Fibroblast of pulmonary artery (primary cell): ENCODE measurements at places on chromosomes 12 and 14.

DNA sequence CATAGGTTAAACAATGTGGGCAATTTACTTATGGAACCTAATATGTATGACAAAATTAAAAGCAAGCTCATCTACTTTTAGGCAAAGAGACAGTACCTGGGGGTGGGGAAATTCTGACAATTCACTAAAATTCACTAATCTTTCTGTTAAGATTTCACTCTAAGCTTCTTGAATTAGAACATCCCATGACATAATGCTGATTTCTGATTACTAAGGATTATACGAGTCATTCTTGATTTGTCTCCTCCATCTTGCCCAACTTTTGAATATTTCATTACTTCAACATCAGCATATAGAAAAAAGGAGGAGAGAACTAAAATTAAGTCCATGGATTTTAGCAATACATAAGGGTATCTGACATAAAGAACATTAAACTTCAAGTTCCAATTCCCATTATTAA, 2.4 kb downstream of the CEP83 start:
- no peak for DNase-seq

- DNase-seq: no peak
Measured at GRCh38 chr14:23404331-23404900, 3.7 kb downstream of the MYH6 start.

GRCh38 chr12:50051101-50051806, 6.1 kb upstream of the ASIC1 start:
- no peak for DNase-seq

DNA sequence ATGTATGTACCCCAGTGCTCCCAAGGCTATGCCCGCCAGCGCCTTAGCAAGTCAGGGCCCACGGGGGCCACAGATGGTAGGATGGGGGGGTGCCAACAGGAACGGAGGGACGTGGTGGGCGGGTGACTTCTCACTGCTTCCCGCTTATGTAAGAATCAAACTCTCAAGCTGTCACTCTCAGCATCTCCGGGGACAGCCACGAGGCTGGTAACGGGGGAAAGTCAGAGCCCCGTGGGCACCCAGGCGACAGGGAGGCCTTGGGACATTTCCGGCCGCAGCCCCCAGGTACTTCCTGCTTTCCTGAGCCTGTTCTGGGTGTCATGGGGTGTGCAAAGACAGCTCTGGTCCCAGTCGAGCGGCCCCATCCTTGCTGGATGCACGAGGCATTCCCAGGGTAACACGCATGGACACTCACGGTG, 59.3 kb downstream of the TESC start:
- no peak for DNase-seq

DNA sequence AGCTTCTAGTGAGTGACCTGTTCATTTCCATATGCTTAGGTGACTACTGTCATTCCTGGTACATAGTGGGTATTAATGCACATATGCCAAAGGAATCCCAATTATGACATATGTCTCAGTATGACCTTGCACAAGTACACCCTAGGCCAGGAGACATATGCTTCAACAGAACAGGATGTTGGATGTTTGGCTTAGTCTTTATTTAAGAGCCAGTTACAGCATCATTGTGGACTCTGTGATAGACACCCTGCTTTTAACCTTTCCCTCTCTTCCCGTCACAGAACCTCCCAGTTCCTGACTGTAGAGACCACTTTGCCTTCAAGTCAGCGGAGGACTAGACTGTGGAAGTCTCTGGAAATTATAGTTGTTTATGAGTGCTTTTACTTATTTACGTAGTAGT, 72.9 kb downstream of the DAAM1 start:
- no peak for DNase-seq

- DNase-seq: no peak
Measured at GRCh38 chr12:123982269-123982668, 9.3 kb downstream of the ZNF664 start.

GRCh38 chr12:62575036-62575435, 108.4 kb downstream of the MON2 start:
- DNase-seq: no peak

- no peak for DNase-seq
Measured at GRCh38 chr14:102833341-102833740, 56.1 kb downstream of the TRAF3 start.

GRCh38 chr12:93524386-93525133, 47.9 kb upstream of the SOCS2 start:
- DNase-seq: no peak

DNA sequence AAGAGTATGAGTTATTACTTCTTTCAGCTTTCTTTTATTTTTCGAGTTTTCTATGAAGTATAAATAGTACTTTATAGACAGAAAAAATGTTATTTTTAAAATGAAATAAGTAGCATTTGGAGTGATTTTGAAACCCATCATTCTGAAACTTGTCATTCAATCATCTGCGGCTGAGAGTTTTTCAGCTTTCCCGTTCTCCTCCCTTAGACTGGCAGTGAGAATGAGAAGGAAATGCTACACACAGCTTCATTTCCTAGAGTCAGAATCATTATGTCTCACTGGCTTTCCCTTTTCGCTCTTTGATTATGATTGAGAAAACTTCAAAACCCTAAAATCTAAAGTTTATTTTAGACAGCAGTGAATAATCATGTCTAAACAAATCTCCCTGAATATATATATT, 33.7 kb upstream of the GNPNAT1 start:
- no peak for DNase-seq

DNA sequence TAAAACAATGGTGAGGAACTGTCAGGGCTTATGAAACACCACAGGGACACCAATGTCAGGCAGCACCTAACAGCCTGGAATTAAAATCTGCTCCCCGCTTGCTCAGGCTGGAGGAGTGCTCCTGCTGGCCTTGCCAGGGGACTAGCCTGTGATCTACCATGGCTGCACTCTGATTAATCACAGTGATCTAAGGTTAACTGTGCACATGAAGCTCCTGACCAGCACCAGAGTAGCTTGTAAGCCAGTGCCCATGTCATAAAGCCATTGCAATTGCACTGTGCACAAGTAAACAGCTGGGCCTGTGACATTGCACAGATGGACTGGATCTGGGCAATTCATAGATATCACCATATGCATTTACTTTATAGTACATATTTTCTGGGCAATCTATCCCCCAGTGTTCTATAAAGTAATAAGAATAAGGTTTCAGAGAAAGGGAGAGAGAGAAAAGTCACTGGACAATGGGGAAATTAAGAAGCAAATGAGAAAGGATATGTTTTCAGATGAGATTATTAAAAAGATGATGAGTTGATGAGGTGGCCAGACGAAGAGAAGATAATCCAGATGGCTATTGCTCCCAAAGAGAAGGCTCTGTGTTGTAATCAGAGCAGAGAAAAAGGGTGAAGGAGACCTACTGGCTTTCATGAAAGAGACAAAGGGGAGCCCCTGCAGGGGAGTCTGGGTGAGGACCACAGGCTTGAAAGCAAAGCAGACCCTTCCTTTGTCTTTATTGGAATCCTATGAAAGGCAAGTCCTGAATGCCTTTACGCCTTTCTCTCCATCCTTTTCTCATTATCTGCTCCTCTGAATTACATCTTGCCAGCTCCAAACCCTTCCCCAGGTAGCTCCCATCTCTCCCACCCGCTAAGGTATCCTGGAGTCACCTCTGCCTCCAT, 145.8 kb downstream of the SLC38A6 start:
- no peak for DNase-seq

- DNase-seq: no peak
Measured at GRCh38 chr14:77183896-77184295, 2.3 kb downstream of the TMEM63C start.

DNA sequence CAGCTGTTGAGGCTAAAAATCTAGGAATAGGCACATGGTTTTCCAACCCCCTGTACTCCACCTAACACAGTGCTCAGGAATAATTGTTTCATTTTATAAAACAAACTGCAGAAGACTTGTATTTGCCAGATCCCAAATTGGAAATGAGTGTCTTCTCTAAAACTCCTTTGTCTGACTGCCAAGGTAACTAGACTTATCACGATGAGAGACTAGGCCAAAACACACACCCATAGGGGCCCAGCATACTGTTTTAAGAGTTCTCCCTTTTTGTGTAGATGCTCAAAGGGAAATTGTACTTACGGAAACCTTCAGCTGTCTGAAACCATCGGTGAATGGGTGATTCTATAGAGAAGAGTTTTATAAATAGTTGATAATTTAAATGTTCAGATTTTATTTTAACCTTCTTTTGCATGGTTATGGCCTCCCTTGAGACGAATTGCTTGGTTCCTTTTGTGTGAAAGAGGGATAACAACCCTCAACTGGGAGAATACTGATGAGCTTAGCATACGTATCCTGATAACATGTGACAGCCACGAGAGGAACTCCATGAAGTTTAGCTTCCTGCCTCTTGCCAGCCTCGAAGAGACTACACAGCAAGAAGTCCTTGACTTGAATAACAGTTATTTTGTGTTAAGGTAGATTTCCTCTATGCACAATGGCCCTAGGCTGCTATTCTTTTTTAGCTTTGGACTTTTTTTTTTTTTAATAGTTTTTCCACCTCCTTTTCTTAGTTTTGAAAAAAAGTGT, 103.3 kb downstream of the PELI2 start:
- no peak for DNase-seq

GRCh38 chr14:98798099-98798498, 473.9 kb downstream of the BCL11B start:
- no peak for DNase-seq

DNA sequence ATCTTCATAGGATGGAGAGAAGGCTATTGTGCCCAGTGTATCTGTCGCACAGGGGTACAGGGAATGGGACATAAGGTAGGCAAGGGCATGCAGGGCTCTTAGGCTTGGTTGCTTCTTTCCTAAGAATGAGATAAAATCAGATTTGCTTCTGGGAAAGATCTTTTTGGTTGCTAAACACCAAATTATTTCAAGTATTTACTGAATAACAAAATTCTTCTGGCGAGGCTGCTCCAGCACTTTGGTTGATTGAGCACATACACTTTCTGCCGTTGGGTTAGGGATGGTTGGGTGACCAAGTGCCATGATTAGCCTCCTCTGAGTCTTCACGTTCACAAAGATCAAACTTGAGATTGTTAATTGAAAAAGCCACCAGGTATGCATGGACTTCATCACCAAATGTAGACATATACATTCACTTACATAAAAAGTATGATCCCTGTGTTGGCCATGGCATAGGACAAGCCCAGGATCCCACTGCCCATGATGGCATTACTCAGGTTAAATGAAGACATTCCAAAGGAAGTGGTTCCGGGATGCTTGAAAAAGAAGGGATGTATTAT, 38.2 kb downstream of the SLC38A4 start:
- DNase-seq: peak; percentile 3

GRCh38 chr14:68492381-68493151, 300.3 kb downstream of the ZFP36L1 start:
- DNase-seq: no peak

DNA sequence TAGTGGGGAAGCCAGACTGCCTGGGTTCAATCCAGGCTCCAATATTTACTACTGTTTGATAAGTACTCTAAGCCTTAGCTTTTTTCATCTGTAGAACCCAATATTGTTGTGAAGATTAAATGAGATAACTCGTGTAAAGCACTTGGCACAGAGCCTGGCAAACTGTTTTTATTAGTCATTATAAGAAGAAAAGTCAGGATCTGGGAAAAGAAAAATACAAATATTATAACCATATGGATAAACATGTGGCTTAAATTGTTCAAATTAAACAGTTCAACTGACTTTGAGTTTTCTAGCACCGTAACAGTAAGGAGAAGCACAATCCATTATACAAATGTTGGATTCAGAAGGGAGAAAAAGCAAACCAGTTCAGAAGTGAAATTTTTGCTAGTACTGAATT, 22.0 kb upstream of the CDK17 start:
- peak; percentile 67 for DNase-seq

- no peak for DNase-seq
Measured at GRCh38 chr14:88793259-88793625, 489 bp upstream of the EML5 start.

DNA sequence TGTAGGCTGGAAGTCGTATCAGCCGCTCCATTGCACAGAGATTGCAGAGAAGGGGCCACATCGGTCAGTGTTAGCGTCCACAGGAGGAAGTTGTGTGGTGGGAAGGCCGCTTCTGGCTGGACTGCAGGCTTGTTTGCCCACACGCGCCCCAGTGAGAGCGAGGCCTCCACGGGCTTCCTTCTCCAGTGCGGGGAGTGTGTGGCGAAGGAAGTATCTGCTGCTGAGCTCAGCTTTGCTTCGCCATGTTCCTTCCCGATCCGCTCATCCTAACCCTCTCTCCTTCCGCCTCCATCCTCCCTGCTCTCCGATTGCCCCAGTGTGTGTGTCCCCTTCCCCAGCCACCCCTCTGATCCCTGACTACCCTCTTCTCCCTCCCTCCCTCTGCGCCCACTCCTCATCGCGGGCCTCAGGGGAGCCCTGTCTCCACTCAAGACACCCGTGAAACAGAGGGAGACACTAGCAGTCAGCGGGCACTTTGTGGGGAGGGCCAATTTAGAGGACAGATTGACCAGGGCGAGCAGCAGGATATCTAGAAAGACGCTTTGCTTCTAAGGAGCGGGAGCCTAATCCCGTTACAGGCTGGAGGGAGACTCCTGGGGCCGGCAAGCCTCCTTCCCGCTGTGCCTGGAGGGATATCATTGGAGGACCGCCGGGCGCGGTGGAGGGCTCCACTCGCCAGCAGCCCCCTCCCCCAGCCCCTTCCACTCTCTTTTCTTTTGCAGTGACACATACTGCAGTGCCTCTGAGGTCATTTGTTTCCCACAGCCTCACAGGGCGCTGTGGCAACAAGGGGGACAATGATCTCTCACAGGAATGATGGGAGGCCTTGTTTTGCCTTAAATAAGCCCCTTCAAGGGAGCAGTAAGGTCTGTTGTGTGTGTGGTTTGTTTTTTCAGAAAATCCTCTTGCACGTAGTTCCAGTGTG, 428.8 kb downstream of the ZFP36L1 start:
- peak; percentile 61 for DNase-seq

- peak; percentile 90 for DNase-seq
Measured at GRCh38 chr12:12696562-12697383, 790 bp upstream of the GPR19 start.

- peak; percentile 47 for DNase-seq
Measured at GRCh38 chr14:64786296-64787149, 82.3 kb downstream of the PLEKHG3 start.

DNA sequence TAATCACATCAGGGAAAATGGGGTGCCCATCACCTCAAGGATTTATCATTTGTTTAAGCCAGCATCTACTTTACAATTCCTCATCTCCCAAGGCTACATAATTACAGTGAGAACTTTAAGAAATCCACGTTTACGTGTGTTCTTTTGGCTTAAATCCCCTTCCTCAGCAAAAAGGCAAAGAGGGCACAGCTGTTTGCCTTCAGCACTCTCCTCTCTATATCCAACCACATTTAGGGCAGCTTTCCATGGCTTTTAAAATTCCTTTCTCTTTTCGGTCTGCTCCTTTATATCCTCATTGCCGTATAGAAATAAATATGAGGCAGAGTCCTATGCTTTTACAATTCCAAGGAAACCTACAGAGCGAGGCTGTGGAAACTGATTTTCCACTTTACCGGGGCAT, 175.9 kb downstream of the EMP1 start:
- no peak for DNase-seq

- peak; percentile 96 for DNase-seq
Measured at GRCh38 chr14:55051423-55052268, at the start of gene MAPK1IP1L. TSS of gene MAPK1IP1L (plus strand) at chr14:55051647. CDS start at chr14:55061684, 10,037 bp downstream.
